Mucosa of descending colon (tissue), 3 donors: ENCODE measurements at places on chromosomes 16 and 17. TPM values are rescaled to one million over a fixed set of nuclear protein-coding genes. Genes with fewer than 3 reads are reported as not detected.

Gene APRT
- 185 TPM for total RNA-seq

Gene EXOC3L1
- 6.8 TPM for total RNA-seq

DNA sequence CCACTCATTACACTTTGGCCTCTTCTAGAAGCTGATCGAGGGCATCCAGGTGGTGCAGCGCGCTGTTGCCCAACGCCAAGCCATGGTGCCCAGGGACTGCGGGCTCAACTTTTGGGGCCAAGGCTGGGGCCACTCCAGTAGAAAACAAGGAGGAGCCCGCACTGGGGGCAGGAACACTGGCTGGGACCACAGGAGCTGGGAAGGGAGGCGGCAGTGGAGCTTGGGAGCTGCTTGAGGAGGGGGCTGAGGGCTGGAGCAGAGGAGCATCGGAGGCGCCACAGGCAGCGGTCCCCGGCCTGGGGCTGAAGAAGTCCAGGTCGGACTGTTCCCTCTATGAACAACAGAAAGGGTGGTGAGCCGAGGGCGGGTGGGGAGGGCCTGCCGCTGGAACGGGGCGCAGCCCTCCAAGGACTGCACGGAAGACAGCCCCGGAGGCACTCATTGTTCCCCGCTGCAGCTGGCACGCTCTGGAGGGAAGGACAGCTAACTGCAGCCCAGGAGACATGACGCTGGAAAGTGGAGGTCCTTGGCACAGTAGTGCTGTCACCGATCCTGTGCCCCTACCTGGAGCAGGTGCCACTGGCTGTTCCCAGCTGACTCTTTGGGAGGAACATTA, 21.5 kb downstream of the GGA3 start:
- DNase-seq = no peak

GRCh38 chr17:55317284-55317683, 52.5 kb downstream of the HLF start:
- no peak for DNase-seq

- peak; percentile 65 for DNase-seq
Measured at GRCh38 chr17:35799942-35800341, 4.5 kb upstream of the MMP28 start.

- no peak for DNase-seq
Measured at GRCh38 chr17:40378966-40379365, 14.4 kb upstream of the GJD3 start.

- peak; percentile 51 for DNase-seq
Measured at GRCh38 chr17:1179818-1180742, at the start of gene ABR. TSS of gene ABR (minus strand) at chr17:1179981. CDS start at chr17:1179727, 254 bp downstream.

GRCh38 chr16:56980792-56981724, 8.3 kb upstream of the NLRC5 start:
- no peak for DNase-seq

GRCh38 chr16:48164907-48165715, 9.3 kb upstream of the ABCC12 start:
- peak; percentile 68 for DNase-seq

- no peak for DNase-seq
Measured at GRCh38 chr16:67953641-67954375, 9.9 kb upstream of the LCAT start.
